ENCODE measurements at places on chromosomes 4 and X.

GRCh38 chr4:13368217-13368616 lies 115.9 kb downstream of the RAB28 start:
- DNase-seq = no peak
- H3K4me1 ChIP-seq = no peaks in the 10 kb centered on the region
- H3K36me3 ChIP-seq = peaks cover 5% of the 10 kb centered on the region
- no peak overlapping the region for H3K4me3 ChIP-seq
- H3K27me3 ChIP-seq = no peaks in the 10 kb centered on the region

DNA sequence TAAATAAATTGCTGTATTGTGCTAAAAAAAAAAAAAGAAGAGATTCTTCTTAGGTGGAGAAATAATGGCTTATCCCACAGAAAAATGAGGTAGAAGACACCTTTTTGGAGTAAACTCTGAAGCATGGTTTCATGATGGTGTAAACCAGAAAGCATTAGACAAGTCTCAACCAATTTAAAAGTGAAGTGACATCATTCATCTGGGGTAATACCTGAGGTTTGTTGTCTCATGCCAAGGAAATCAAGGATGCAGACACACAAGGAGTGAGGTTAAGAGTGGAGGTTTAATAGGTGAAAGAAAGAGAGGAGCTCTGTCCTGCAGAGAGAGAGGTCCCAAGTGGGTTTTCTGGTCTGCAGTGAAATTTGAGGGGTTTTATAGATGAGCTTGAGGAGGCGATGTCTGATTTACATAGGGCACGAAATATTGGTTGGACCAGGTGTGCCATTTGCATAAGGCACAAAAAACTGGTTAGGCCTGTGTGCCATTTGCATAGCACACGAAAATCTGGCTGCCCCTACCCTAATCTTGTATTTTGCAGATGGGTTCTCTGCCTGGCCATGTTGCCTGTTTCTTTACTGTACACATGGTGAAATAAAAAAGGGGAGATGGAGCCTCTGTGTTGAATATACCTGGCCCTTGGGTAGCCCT lies 25.0 kb upstream of the CWH43 start:
- no peaks in the 10 kb centered on the region for H3K36me3 ChIP-seq
- H3K27ac ChIP-seq = no peak overlapping the region
- no peak for DNase-seq
- H3K27me3 ChIP-seq = no peaks in the 10 kb centered on the region
- no peaks in the 10 kb centered on the region for H3K4me1 ChIP-seq

DNA sequence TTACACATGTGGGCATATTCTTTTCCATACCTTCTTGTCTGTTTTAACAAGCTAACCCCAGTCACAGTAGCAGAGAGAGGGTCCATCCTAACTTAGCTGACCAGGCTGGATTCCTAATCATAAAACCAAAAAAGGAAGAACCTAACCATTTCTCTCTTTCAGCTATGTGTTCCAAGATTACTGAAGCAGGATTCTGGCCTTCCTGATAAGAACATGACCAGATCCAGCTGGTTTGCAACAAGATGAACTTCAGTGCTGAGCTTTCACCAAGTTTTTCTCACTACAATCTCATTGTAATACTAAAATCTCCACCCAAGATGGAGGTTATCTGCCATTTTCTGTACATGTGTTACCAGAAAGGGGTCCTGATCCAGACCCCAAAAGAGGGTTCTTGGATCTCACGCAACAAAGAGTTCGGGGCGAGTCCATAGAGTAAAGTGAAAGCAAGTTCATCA lies 20.4 kb upstream of the UBA6 start:
- peak overlapping the region; percentile 68 for H3K27ac ChIP-seq
- DNase-seq = no peak
- no peak overlapping the region for H3K4me3 ChIP-seq
- H3K36me3 ChIP-seq = peaks cover 7% of the 10 kb centered on the region
- no peaks in the 10 kb centered on the region for H3K27me3 ChIP-seq
- no peaks in the 10 kb centered on the region for H3K4me1 ChIP-seq

- H3K27me3 ChIP-seq = no peaks in the 10 kb centered on the region
- no peaks in the 10 kb centered on the region for H3K4me1 ChIP-seq
- DNase-seq = no peak
- H3K27ac ChIP-seq = no peak overlapping the region
- no peaks in the 10 kb centered on the region for H3K36me3 ChIP-seq
Measured at GRCh38 chrX:9133426-9133825, 99.5 kb upstream of the FAM9B start.

DNA sequence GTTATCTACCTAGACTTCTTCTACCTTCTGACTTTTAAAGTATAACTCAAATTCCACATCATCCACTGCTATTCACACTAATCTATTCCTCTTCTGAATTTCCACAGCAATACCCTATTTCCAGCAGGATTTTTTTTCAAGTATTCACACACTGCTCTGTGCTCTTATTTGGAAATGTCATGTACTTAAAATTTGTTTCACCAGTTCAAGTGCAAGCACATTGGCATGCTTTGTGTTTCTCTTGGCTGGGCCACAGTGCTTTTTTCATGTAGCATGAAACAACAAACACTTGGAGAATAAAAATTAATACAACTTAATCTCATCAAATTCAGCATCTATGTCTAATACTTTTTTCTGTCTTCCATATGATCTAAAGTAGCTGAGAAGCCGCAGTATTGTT lies 161.8 kb upstream of the PCDH18 start:
- DNase-seq = no peak
- H3K4me1 ChIP-seq = no peaks in the 10 kb centered on the region
- H3K4me3 ChIP-seq = no peak overlapping the region
- no peak overlapping the region for H3K27ac ChIP-seq
- H3K36me3 ChIP-seq = no peaks in the 10 kb centered on the region
- no peaks in the 10 kb centered on the region for H3K27me3 ChIP-seq

GRCh38 chr4:26931966-26932365 lies 71.3 kb downstream of the STIM2 start:
- H3K36me3 ChIP-seq = no peaks in the 10 kb centered on the region
- DNase-seq = no peak
- peaks cover 21% of the 10 kb centered on the region for H3K4me1 ChIP-seq

GRCh38 chr4:130183096-130183495 lies 1087.1 kb downstream of the C4orf33 start:
- no peak for DNase-seq
- H3K36me3 ChIP-seq = no peaks in the 10 kb centered on the region
- no peaks in the 10 kb centered on the region for H3K4me1 ChIP-seq
- H3K27me3 ChIP-seq = no peaks in the 10 kb centered on the region
- no peak overlapping the region for H3K4me3 ChIP-seq

GRCh38 chr4:73447671-73448070 lies 11.7 kb downstream of the AFP start:
- H3K4me3 ChIP-seq = no peak overlapping the region
- H3K4me1 ChIP-seq = no peaks in the 10 kb centered on the region
- H3K27ac ChIP-seq = no peak overlapping the region
- H3K27me3 ChIP-seq = no peaks in the 10 kb centered on the region

- H3K27me3 ChIP-seq = no peaks in the 10 kb centered on the region
- H3K36me3 ChIP-seq = no peaks in the 10 kb centered on the region
- no peak for DNase-seq
Measured at GRCh38 chr4:110046588-110047049, 133.9 kb downstream of the EGF start.

- H3K27me3 ChIP-seq = no peaks in the 10 kb centered on the region
- H3K27ac ChIP-seq = no peak overlapping the region
- no peaks in the 10 kb centered on the region for H3K36me3 ChIP-seq
Measured at GRCh38 chrX:98646351-98646750, 1762.6 kb downstream of the RPA4 start.

GRCh38 chr4:2048831-2049230 lies 10.3 kb upstream of the NAT8L start:
- no peaks in the 10 kb centered on the region for H3K4me1 ChIP-seq
- no peak overlapping the region for H3K4me3 ChIP-seq
- no peak overlapping the region for H3K27ac ChIP-seq
- no peaks in the 10 kb centered on the region for H3K36me3 ChIP-seq
- DNase-seq = no peak

GRCh38 chr4:94852616-94853015 lies 94.9 kb downstream of the BMPR1B start:
- H3K4me3 ChIP-seq = no peak overlapping the region
- DNase-seq = no peak
- H3K36me3 ChIP-seq = no peaks in the 10 kb centered on the region
- H3K27me3 ChIP-seq = no peaks in the 10 kb centered on the region
- H3K27ac ChIP-seq = no peak overlapping the region
- no peaks in the 10 kb centered on the region for H3K4me1 ChIP-seq

DNA sequence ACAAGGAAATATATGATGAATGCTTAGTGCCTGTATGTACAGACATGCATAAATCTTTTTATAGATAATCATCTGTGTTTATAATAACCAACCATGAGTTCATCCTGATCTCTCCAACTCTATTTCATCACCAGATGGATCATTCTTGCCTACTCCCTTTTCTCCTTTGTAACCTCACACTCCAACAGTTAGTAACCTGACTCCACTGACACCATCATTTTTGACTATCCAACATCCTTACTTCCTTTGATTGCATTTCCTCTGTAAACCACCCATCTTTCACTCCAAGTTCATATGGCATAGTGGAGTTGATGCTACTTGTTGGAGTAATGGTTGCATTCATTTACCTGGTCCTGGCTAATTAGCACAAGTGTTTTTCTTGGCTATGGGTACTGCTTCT lies 170.6 kb downstream of the ZNF330 start:
- H3K36me3 ChIP-seq = no peaks in the 10 kb centered on the region
- DNase-seq = no peak
- no peak overlapping the region for H3K27ac ChIP-seq
- no peak overlapping the region for H3K4me3 ChIP-seq

DNA sequence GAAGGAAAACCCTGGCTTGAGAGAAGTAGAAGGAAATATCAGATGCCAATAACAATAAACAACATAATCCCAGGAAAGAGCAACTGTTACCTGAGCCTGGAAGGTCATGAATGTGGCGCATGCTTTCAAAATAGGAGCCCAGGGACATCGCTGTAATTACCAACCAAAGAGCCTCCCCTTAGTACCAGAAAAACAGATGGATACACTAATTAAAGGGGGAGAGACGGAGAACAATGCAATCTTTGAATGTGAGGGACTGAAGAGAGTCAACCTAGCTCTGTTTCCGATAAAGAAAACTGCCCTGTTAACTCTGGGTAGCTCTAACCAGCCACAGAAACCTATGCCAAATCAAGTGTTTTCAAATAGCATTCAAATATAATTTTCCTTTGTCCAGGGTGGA lies 161.4 kb downstream of the ENOX2 start:
- H3K4me3 ChIP-seq = no peak overlapping the region
- DNase-seq = no peak
- H3K27me3 ChIP-seq = no peaks in the 10 kb centered on the region
- H3K36me3 ChIP-seq = no peaks in the 10 kb centered on the region
- H3K27ac ChIP-seq = no peak overlapping the region

- H3K27me3 ChIP-seq = peaks cover 37% of the 10 kb centered on the region
- H3K27ac ChIP-seq = no peak overlapping the region
- no peak overlapping the region for H3K4me3 ChIP-seq
- H3K36me3 ChIP-seq = no peaks in the 10 kb centered on the region
- no peaks in the 10 kb centered on the region for H3K4me1 ChIP-seq
Measured at GRCh38 chr4:824461-825062, 1.4 kb downstream of the CPLX1 start.

DNA sequence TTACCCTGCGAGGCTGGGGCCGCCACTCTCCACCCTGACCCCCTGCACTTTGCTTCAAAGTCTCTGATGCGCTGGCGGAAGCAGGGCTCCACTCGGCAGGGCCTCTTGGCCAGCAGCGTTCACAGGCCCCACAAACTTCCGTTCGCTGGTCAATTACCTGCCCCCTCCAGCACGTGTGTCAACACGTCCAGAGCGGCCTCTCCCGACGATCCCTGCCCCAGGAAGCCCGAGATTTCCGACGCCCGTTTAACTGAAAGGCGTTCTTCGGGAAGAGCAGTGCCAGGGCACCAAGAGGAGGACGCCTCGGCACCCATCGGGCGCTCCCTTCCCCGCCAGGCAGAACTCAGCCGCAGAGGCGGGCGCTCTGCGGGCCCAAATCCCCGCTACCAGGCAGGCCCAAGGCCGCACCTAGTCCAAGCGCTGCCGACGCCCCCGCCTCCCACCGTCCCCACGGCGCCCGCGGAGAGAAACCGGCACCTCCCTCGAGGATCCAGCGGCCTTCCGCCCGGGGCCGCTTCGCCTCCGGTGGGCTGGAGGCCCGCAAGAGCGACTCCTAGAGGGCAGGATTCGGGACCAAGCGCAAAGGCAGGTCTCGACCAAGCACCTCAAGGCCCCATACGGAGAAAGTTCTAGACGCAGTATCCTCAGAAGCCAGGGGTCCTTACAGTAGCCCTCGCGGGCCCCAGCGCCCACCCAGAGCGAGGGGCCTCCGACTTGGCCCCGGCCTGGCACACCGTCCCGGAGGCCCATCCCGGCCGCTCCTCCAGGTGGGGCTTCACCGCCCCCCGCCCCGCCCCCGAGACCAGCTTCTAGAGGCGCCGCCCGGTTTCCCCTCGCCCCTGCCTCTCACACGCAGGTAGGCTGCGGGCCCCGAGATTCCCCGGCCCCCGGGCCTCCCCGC lies 586 bp downstream of the BCAP31 start:
- peaks cover 17% of the 10 kb centered on the region for H3K4me1 ChIP-seq
- no peaks in the 10 kb centered on the region for H3K27me3 ChIP-seq
- peak overlapping the region; percentile 44 for H3K4me3 ChIP-seq

DNA sequence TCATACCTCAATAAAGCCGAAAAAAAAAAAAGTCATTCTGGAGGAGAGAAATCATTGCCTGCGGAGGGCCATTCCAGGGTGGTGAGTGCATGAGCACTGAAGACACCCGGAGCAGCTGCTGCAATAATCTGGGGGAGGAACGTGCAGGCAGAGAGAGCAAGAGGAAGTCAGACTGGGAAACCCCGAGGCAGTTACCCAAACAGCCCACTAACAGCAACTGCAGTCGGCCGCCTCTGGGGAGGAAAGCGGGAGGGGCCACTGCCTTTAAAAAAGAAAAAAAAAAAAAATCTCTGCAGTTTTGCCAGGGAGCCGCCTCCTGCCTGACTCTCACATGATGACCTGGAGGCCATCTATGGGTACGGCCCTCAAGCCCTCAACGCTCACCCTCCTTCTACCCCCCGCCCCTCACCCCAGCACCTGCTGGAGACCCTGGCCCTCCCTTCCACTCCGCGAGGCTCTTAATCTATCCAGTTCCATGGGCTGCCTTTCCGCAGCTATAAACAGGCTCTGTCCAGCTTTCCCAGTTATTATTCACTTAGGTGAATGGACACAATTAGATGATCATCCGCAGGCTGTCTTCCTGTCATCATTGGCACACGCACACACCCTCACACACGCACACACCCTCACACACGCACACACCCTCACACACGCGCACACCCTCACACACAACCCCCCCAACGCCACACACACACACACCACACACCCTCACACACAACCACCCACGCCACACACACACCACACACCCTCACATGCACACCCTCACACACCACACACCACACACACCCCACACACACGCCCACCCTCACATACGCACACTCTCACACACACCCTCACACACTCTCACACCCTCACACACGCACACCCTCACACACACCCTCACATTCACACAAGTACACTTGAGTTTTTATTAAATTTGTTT lies 3.4 kb upstream of the AVPR2 start:
- peaks cover 40% of the 10 kb centered on the region for H3K4me1 ChIP-seq
- DNase-seq = peak; percentile 24
- no peak overlapping the region for H3K4me3 ChIP-seq
- no peaks in the 10 kb centered on the region for H3K36me3 ChIP-seq

GRCh38 chr4:77065382-77065781 lies 10.4 kb downstream of the CCNI start:
- no peaks in the 10 kb centered on the region for H3K27me3 ChIP-seq
- DNase-seq = no peak
- peaks cover 5% of the 10 kb centered on the region for H3K4me1 ChIP-seq
- peaks cover 27% of the 10 kb centered on the region for H3K36me3 ChIP-seq
- H3K4me3 ChIP-seq = no peak overlapping the region
- no peak overlapping the region for H3K27ac ChIP-seq

- H3K4me1 ChIP-seq = no peaks in the 10 kb centered on the region
- H3K4me3 ChIP-seq = no peak overlapping the region
- DNase-seq = no peak
- no peak overlapping the region for H3K27ac ChIP-seq
- H3K27me3 ChIP-seq = no peaks in the 10 kb centered on the region
Measured at GRCh38 chrX:132877954-132878536, 80.4 kb downstream of the HS6ST2 start.
